NCI-H1417 treated with DMSO at 0.1 percent for 48 hours (cell line): ENCODE measurements at places on chromosomes 4 and X.

DNA sequence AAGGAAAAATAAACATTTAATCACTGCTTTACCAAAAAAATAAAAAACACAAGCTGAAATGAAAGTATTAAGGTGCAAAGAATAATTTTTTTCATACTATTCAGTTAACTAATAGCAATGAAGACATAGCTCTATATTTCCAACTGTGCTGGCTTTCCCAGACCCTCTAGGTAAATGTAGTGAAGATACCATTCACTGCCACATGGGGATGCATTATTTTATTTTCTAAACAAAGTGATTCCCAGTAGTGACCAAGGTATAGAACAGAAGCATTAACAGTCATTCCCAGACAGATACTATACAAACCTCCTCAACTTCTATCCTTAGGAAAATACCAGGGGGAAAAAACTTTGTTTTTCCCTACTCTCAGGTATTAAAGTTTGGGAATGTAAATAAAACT is 39.4 kb downstream of the ANTXR2 start:
- no peak for DNase-seq

DNA sequence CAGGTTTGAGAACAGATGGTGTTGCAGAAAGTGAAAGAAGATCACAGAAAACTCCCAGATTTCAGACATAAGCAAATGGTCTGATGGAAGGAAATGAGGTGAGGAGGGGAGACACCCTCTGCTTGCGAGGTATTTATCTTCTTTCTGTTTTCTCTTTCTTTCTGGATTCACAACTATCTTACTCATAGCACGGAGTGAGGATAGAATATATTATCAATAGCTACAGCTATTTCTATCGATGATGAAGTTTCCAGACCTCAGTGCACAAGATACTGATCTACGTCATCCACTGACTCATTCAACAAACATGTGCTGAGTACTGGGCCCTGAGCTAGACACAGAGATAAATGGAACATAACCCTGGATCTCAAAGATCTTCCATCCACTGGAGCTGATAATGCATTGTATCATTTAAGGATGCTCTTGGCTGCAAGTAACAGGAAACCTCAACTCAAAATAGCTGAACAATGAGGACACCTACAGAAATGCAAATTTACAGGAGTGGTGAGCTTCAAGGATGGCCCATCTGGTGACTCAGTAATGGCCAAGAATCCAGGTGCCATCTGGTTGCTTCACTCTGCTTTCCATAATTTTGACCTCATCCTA is 21.2 kb downstream of the SLC2A9 start:
- DNase-seq = no peak

GRCh38 chr4:171602638-171603355 is 210.4 kb upstream of the GALNTL6 start:
- DNase-seq = no peak

- no peak for DNase-seq
These were observed 18.7 kb upstream of the GABRB1 start for GRCh38 chr4:47012676-47013075.

DNA sequence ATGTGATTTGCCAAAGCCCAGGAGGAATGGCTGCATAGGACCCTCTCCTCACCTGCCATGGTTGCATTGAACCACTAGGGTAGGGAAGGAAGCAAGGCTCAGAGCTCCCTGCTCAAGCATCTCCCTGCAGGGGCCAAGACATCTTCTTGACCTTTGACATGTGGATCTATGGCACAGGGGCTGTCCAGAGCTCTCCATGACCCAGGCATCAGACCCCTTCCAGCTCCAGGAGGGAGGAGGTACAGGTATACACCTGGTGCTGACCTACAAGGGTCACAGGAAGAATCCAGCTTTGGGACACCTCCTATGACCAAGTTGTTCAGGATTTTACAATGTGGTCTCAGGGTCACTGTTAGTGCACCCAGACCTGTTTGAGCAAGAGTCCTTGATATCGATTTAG is 23.2 kb upstream of the ASMTL start:
- DNase-seq = no peak

DNA sequence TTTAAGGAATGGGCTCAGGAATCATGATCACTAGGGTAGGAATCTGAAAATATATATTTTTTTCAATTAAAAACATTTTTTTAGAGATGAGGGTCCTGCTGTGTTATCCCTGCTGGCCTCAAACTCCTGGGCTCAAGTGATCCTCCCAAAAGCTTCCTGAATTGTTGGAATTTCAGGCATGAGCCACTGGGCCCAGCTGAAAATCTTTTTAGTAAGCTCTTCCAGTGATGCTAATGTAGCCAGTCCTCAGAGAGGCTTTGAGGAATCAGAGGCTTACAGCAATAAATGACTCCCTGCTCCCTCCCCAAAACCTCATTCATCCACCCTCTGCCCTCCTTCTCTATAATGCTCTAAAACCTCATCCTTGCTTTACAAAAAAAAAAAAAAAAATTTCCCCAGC is 129.5 kb downstream of the ZIC3 start:
- DNase-seq = no peak

- DNase-seq = no peak
These were observed at the start of gene CXCL1 for GRCh38 chr4:73869130-73870055. TSS of gene CXCL1 (plus strand) at chr4:73869393. CDS start at chr4:73869471, 78 bp downstream.

GRCh38 chr4:129264008-129264657 is 168.2 kb downstream of the C4orf33 start:
- no peak for DNase-seq

DNA sequence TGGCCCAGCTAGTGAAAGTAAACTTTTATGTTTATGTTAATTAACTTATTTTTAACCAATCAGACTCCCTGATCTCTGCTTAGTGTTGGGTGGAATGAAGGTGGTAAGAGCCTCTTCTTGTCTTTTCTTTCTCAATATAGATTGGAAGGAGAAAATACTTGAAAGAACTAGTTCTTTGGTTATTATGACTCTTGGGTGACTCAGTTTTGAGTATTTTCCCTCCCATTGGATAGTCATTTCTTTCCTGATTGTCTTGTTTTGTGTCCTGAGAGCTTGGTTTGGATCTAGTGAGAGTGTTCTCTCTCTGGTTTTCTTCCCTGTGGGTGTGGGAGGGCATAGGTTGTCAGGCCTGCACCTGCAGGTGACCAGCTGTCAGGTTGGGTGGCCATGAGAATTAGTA is 172.0 kb upstream of the GLRA2 start:
- no peak for DNase-seq

DNA sequence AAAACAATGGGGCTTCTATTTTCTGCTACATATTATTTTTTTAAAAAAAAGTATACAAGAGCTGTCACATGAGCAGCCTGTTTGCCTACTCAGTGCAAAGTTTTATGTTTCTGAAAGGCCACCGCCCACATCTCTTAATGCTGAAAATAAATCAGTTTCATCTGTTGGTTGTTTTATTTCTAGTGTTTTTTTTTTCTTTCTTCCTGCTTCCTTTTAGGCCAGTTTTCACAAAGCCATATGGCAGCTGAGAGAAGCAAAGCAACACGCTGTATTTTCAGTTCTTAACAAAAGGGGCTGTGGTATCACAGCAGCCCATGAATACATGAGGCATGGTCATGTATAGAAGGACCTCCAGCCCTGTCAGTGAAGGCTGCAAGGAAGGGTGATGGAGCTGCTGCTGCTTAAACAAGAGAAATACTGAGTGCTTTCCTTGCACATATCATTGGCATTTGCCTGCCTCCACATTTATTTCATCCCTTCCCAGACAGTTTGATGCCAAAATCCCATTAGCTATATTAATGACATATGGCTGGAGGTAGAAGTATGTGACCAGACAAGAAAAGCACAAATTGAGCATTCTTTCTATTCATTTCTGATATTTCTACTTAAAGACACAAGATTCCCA is 172.5 kb downstream of the PCDH18 start:
- no peak for DNase-seq

GRCh38 chrX:132636080-132636479 is 147.2 kb upstream of the MBNL3 start:
- no peak for DNase-seq

GRCh38 chr4:61182915-61183314 is 17.2 kb upstream of the ADGRL3 start:
- no peak for DNase-seq

DNA sequence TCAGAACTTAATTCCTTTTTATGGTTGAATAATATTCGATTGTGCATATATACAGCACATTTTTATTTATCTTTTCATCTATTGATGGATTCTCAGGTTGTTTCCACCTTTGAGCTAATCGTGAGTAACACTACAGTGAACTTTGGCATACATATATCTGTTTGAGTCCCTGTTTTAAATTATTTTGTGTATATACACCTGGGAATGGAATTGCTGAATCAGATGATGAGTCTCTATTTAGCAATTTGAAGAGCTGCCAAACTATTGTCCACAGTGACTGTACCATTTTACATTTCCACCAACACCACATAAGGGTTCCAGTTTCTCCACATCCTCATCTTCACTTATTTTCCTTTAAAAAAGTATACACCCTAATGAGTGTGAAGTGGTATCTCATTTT is 166.2 kb upstream of the FGF13 start:
- DNase-seq = no peak

- no peak for DNase-seq
These were observed 147.8 kb downstream of the PCDH18 start for GRCh38 chr4:137384476-137384875.

DNA sequence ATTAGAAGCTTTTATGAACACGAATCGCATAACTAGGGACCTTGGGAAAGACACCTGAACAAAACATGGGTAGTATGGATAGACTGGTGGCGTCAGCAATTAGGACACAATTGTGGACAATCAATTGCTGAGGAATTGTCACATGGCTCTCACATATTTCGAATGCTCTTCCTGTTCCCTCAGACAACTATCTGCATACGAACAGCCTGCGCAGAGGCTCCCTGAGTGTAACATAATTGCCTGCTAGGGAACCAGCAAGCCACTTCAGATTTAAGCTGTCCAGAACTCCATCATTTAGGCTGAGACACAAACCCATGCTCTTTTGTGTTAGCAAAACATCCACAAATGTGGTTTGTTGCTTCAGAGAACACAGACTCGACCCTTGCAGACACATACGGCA is 160.8 kb downstream of the MGST2 start:
- peak; percentile 28 for DNase-seq

DNA sequence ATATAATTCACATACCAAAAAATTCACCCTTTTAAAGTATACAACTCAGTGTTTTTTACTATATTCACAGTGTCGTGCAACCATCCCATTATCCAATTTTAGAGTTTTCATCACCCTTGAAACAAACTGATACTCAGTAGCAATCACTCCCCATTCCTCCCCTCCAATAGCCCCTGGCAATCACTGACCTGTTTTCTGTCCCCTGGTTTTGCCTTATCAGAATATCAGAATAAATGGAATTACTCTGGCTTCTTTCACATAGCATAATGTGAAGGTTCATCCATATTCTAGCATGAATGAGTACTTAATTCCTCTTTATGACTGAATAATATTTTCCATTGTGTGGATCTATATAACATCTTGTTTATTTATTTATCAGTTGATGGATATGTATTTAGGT is 153.2 kb downstream of the AASDH start:
- no peak for DNase-seq

- peak; percentile 69 for DNase-seq
These were observed 58.0 kb upstream of the FRMPD4 start for GRCh38 chrX:12080265-12080664.

DNA sequence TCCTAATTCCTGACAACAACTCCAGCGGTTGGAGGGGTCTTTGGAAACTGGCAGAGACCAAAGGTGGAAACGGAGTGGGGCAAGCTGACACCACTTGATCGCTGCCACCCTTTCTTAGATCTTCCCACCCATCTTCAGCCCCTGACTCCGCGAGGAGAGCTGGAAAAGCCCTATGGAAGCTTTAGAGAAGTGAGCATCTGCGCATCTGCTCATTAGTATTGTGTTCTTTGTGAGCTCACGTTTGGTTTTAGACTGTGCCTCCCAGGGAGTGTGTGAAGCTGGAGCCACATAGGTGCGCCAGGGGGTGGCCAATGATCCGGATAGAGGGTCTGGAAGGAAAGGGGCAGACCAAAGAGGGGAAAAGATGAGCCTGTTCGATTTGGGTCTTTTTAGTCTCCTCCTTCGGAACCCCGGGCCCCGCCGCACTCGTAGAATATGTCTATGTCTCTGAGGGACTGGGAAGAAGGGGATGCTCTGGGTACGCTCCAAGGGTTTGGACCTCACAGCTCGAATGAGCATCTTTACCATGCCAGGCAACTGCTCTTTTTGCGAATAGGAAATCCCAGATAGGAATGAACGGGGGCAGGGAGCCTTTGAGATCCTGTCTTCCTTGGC is 578 bp upstream of the DKK2 start:
- DNase-seq = no peak

- no peak for DNase-seq
These were observed 206.9 kb upstream of the HCCS start for GRCh38 chrX:10904220-10904619.

- DNase-seq = no peak
These were observed 778.7 kb downstream of the CENPC start for GRCh38 chr4:66766557-66766956.

DNA sequence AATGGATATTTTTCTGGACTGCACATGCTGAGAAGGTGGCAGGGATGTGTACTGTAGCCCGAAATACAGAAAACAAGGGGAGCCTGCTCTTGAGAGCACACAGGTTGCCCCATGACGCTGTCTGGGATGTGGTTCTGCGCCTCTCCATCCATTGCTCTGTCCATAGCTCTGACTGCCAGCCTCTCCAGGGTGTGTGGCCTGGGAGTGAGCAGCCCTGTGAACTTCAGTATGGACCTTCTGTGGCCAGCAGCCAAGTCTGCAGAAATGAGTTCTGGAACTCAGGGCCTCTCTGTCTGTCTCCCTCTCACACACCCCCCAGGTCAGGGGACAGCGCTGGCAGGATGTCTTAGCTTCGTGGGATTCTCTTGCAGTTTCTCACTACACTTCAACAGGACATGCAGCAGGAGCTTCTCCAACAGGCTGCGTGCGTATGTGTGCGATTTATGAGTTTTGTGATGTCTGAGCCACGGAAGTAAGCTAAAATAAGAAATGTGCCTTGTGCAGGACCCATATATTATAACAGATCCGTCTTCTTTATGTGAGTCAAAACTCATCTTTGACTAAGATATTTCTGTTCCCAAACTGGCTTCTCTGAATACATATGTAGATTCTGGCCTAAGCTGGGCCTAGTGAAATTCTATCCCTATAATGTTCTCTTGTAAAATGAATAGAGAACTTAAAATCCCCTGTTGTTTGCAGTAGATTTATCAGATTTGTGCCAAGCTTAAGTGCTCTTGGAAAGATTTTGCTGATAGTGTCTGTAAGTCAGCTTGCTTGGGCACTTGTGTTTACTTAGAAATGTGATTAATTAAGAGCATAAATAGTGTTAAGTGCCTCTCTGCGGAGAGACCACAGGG is 40.0 kb downstream of the PROM1 start:
- no peak for DNase-seq

DNA sequence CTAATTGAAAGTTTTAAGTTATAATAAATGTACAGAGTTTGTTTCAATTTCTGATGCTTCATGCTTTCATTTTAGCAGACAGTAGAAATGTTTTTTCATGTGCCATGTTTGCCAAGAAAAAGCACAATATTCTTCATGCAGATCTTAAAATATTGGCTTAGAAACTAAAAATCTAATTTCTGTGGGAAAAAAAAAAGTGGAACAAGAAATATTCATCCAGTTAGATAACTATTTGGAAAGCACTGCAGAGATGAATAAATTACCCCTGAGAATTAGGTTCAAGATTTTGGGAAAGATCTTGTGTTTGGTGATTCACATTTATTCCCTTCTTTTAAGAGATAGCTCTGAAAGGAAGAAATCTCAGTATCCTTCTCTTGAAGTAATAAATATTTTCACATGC is 912.5 kb downstream of the C4orf33 start:
- no peak for DNase-seq
